Effector memory CD8-positive, alpha-beta T cell (primary cell): ENCODE measurements at places on chromosomes 16 and 17.

GRCh38 chr17:72520665-72521303 lies 400.0 kb downstream of the SOX9 start:
- no peak overlapping the region for H3K27ac ChIP-seq
- H3K4me3 ChIP-seq: no peak overlapping the region
- peaks cover 4% of the 10 kb centered on the region for H3K4me1 ChIP-seq
- no peak for DNase-seq
- no peaks in the 10 kb centered on the region for H3K36me3 ChIP-seq

GRCh38 chr17:74334393-74335039 lies 8.5 kb downstream of the KIF19 start:
- H3K36me3 ChIP-seq: peaks cover 6% of the 10 kb centered on the region
- DNase-seq: no peak
- no peak overlapping the region for H3K4me3 ChIP-seq
- no peak overlapping the region for H3K27ac ChIP-seq
- H3K27me3 ChIP-seq: no peaks in the 10 kb centered on the region

DNA sequence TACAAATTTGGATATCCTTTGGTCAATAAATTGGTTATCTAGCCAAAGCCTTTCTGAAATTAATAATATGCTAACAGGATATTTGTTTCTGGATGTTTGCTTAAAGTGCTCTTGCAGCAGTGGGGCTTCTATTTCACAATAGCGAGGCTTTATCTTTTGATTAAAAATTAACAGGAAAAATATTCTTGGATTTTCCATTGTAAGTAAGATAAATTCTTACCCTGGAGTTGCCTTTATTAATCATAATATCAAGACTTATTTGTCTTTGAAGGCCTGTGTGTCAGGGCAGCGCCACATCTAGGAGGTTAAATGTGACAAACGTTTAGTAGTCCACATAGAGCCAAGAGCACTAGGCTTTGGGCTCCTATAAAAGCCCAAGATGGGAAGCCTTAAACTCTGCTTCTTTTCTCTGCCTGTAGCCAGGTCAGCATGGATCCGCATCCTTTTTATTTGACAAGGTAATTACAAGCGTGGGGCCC lies 5.3 kb downstream of the TMEM97 start:
- DNase-seq: no peak
- no peaks in the 10 kb centered on the region for H3K27me3 ChIP-seq
- peaks cover 21% of the 10 kb centered on the region for H3K36me3 ChIP-seq
- no peak overlapping the region for H3K27ac ChIP-seq
- peaks cover 9% of the 10 kb centered on the region for H3K4me1 ChIP-seq

- DNase-seq: no peak
- H3K4me1 ChIP-seq: peaks cover 19% of the 10 kb centered on the region
- peaks cover 25% of the 10 kb centered on the region for H3K36me3 ChIP-seq
- H3K27me3 ChIP-seq: peaks cover 2% of the 10 kb centered on the region
These were observed 1.6 kb upstream of the EFTUD2 start for GRCh38 chr17:44900894-44901293.

- peak; percentile 13 for DNase-seq
- peak overlapping the region; percentile 89 for H3K4me3 ChIP-seq
- peaks cover 44% of the 10 kb centered on the region for H3K4me1 ChIP-seq
These were observed 14.9 kb downstream of the NAA60 start for GRCh38 chr16:3458278-3458851.

DNA sequence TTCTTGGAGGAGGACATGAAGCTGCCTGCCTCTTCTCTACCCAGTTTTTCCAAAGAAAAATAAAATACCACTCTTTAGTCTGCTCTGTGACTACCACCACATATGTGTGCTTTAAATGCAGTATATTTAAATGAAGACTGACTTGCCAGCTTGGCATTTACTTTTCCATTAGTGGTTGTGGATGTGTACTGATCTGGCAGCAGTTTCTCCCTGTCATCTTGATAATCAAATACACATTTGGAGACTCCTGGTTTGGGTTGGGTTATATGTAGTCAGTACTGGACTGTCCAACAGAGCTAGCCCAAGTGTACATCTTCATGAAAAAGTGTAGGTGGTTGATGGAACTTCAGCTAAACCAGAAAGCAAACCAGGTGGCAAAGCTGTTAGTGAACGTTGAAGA lies 19.9 kb downstream of the COX10 start:
- H3K27me3 ChIP-seq: no peaks in the 10 kb centered on the region
- DNase-seq: no peak
- no peak overlapping the region for H3K4me3 ChIP-seq
- H3K27ac ChIP-seq: no peak overlapping the region

GRCh38 chr17:55735731-55736405 lies 13.2 kb upstream of the TMEM100 start:
- H3K4me1 ChIP-seq: no peaks in the 10 kb centered on the region
- DNase-seq: peak; percentile 23
- no peak overlapping the region for H3K27ac ChIP-seq
- no peak overlapping the region for H3K4me3 ChIP-seq
- no peaks in the 10 kb centered on the region for H3K36me3 ChIP-seq

- no peak for DNase-seq
- peaks cover 2% of the 10 kb centered on the region for H3K36me3 ChIP-seq
- no peaks in the 10 kb centered on the region for H3K27me3 ChIP-seq
- peaks cover 2% of the 10 kb centered on the region for H3K4me1 ChIP-seq
- peak overlapping the region; percentile 60 for H3K4me3 ChIP-seq
These were observed 8.4 kb downstream of the VPS9D1 start for GRCh38 chr16:89712274-89712781.

DNA sequence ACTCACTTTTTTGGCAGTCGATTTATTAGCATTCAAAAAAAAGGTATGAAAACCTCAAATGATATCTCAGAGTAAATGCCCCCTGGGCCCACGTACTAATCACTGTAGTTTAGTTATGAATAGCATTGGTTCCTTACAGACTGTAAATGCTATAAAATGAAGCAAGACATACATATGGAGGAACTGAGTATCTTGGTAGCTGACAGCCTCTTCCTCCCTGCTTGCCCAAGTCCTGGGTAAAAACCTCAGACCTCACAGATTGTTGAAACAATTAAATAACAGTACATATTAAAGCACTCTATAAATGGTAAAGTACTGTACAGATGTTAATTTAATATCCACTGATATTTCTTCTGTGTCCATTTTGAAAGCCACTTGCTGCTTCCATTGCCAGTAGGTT lies 33.2 kb upstream of the ABCC11 start:
- H3K27me3 ChIP-seq: no peaks in the 10 kb centered on the region
- H3K4me1 ChIP-seq: peaks cover 20% of the 10 kb centered on the region
- DNase-seq: no peak
- peaks cover 22% of the 10 kb centered on the region for H3K36me3 ChIP-seq

DNA sequence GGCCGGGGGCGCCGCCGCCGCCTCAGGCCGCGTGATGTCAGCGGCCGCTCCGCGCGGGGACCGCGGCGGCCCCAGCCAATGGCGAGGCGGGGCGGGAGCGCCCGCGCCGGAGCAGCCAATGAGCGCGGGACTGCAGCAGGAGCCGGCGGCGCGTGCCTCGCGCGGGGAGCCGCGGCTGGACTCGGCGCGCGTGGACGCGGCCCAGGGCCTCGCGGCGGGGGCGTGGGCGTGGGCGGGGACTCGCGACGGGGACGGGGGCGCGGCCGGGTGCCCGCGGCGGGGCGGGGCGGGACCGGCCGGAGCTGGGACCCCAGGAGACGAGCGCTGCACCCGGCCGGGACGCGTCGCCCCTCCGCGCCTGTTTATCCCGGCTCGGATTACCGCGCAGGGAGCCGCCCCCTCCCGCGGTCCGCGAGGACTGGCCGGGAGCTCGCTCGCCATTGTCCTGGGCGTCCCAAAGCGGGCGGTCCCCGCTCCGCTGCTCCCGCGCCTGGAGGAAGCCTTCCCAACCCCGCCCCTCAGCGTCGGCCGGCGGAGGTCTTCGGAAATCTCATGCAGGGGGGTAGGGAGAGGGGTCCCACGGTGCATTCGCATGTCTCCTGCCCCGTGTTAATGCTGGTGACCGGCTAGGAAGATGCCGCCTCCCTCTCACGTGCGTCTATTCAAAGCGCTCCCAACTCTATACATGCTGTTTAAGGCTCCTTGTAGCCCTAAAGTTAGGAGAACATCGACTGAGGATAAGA lies at the start of gene RNF157:
Gene RNF157, minus strand, starts transcription at position 33 of the 743 bp plus-strand sequence. CDS start 253 bp downstream, outside the sequence.
- H3K36me3 ChIP-seq: peaks cover 14% of the 10 kb centered on the region
- peak within 1 kb of the TSS; percentile 83 for H3K27ac ChIP-seq
- H3K27me3 ChIP-seq: no peaks in the 10 kb centered on the region

GRCh38 chr16:19227643-19228042 lies 57.9 kb upstream of the CLEC19A start:
- peaks cover 22% of the 10 kb centered on the region for H3K27me3 ChIP-seq
- no peak overlapping the region for H3K27ac ChIP-seq
- no peak overlapping the region for H3K4me3 ChIP-seq
- H3K4me1 ChIP-seq: no peaks in the 10 kb centered on the region

- no peaks in the 10 kb centered on the region for H3K27me3 ChIP-seq
- H3K27ac ChIP-seq: peak overlapping the region; percentile 98
- H3K4me1 ChIP-seq: peaks cover 30% of the 10 kb centered on the region
- peaks cover 17% of the 10 kb centered on the region for H3K36me3 ChIP-seq
- no peak overlapping the region for H3K4me3 ChIP-seq
- DNase-seq: no peak
These were observed 40.0 kb downstream of the RFFL start for GRCh38 chr17:35023538-35023937.

GRCh38 chr17:14539801-14540200 lies 238.9 kb downstream of the HS3ST3B1 start:
- no peaks in the 10 kb centered on the region for H3K4me1 ChIP-seq
- no peaks in the 10 kb centered on the region for H3K36me3 ChIP-seq
- H3K4me3 ChIP-seq: no peak overlapping the region
- DNase-seq: no peak
- H3K27me3 ChIP-seq: peaks cover 31% of the 10 kb centered on the region

GRCh38 chr17:1726626-1727257 lies 2.2 kb downstream of the WDR81 start:
- no peak overlapping the region for H3K27ac ChIP-seq
- DNase-seq: no peak
- no peaks in the 10 kb centered on the region for H3K27me3 ChIP-seq
- peaks cover 37% of the 10 kb centered on the region for H3K36me3 ChIP-seq
- peaks cover 30% of the 10 kb centered on the region for H3K4me1 ChIP-seq
- H3K4me3 ChIP-seq: peak overlapping the region; percentile 42

- no peak for DNase-seq
- no peak overlapping the region for H3K27ac ChIP-seq
- H3K4me3 ChIP-seq: no peak overlapping the region
- H3K27me3 ChIP-seq: no peaks in the 10 kb centered on the region
- H3K4me1 ChIP-seq: no peaks in the 10 kb centered on the region
- peaks cover 4% of the 10 kb centered on the region for H3K36me3 ChIP-seq
These were observed 254.1 kb upstream of the N4BP1 start for GRCh38 chr16:48864055-48864454.

GRCh38 chr16:22924492-22924891 lies 110.5 kb downstream of the HS3ST2 start:
- no peak overlapping the region for H3K4me3 ChIP-seq
- no peak overlapping the region for H3K27ac ChIP-seq
- H3K36me3 ChIP-seq: no peaks in the 10 kb centered on the region
- DNase-seq: no peak

GRCh38 chr17:74099442-74100340 lies 103.8 kb upstream of the RPL38 start:
- H3K36me3 ChIP-seq: no peaks in the 10 kb centered on the region
- DNase-seq: no peak
- no peak overlapping the region for H3K27ac ChIP-seq
- H3K4me3 ChIP-seq: no peak overlapping the region
- H3K27me3 ChIP-seq: peaks cover 33% of the 10 kb centered on the region

DNA sequence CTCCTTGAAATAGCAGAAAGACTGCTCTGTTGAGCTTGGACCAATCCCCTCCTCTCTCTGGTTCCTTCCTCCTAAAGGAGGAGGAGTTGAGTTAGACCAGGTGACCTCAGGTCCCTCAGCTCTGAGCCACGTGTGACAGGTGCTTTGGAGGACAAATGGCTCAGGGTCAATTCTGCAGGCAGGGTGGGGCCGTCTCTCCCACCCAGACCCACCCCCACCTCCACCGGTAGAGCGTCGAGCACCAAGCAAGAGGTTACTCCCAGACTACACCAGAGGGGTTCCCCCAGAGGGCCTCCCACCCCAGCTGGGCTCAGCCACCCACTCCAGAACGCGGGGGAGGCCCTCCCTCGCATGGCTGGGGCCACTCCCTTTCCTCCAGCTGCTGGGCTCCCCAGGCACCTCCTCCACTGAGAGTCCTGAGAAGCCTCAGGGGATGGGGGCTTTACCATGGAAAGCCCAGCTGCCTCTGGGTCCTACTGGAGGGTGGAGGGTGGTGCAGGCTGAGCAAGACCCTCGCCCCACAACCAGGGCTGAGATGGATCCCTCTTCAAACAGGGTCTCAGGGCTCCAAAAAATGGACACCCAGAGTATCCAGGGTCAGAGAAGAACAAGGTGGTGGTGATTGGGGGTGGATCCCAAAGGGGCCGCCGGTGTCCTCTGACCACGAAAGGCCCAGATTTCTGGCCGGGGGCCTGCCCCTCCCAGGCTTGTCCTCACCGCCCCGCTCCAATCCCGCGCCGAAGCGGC lies 7.6 kb downstream of the MYO1C start:
- H3K4me3 ChIP-seq: peak overlapping the region; percentile 68
- H3K4me1 ChIP-seq: peaks cover 10% of the 10 kb centered on the region
- DNase-seq: peak; percentile 45
- H3K27ac ChIP-seq: peak overlapping the region; percentile 53
- H3K27me3 ChIP-seq: no peaks in the 10 kb centered on the region

DNA sequence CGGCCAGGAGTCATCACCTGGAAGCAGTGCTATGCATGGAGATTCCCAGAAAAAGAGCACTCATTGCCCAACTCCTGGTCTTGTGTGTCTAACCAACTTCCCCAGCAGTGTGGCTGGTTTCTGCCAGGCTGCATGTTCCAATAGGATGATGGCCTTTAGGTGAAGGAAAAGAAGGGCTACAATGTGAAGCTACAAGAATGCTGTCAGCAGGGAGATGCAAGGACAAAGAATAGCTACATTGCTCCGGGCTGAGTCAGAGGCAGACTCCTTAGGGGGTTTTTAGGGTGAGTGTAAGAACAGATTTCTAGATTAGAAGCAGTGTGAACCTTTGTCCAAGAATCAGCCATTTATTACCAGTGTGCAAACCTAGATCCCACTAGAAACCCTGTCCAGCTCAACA lies 63.0 kb upstream of the DNAH9 start:
- H3K36me3 ChIP-seq: no peaks in the 10 kb centered on the region
- H3K4me3 ChIP-seq: no peak overlapping the region
- no peak overlapping the region for H3K27ac ChIP-seq
- no peaks in the 10 kb centered on the region for H3K27me3 ChIP-seq
- H3K4me1 ChIP-seq: no peaks in the 10 kb centered on the region
- DNase-seq: no peak

DNA sequence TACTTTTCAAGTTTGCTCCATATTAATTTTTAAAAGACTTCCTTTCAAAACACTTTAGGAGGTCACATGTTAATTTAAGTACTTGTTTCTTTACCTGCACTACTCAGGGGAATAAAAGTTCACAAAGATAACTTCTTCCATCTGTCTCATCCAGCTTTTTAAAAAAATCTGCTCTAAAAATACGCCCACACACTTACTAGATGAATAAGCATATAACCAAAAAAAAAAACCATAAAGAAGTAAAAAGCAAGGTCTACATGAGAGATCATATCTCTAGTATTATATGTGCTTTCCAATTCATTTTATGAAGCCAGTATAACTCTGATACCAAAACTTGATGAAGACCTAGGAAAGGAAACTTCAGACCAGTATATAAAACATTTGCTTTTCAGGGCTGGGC lies 17.2 kb downstream of the SKAP1 start:
- peak overlapping the region; percentile 71 for H3K27ac ChIP-seq
- H3K4me1 ChIP-seq: peaks cover 71% of the 10 kb centered on the region
- no peak for DNase-seq
- peak overlapping the region; percentile 53 for H3K4me3 ChIP-seq
- H3K27me3 ChIP-seq: no peaks in the 10 kb centered on the region

- H3K36me3 ChIP-seq: peaks cover 17% of the 10 kb centered on the region
- peak within 1 kb of the TSS; percentile 77 for H3K27ac ChIP-seq
- peak within 1 kb of the TSS; percentile 50 for H3K4me3 ChIP-seq
- H3K4me1 ChIP-seq: peaks cover 7% of the 10 kb centered on the region
- no peaks in the 10 kb centered on the region for H3K27me3 ChIP-seq
- DNase-seq: peak; percentile 76
These were observed at the start of gene HSF5 for GRCh38 chr17:58487589-58488427. Gene HSF5 (minus strand): TSS chr17:58488408. CDS start chr17:58488274, 134 bp downstream.
